ENCODE measurements at places on chromosomes 12 and 14.

- DNase-seq = no peak
Measured at GRCh38 chr12:54187075-54187474, 1.7 kb downstream of the SMUG1 start.

- no peak for DNase-seq
Measured at GRCh38 chr12:3178671-3179313, 101.6 kb downstream of the TSPAN9 start.

GRCh38 chr14:63224196-63224595 is 20.0 kb downstream of the RHOJ start:
- DNase-seq = no peak

DNA sequence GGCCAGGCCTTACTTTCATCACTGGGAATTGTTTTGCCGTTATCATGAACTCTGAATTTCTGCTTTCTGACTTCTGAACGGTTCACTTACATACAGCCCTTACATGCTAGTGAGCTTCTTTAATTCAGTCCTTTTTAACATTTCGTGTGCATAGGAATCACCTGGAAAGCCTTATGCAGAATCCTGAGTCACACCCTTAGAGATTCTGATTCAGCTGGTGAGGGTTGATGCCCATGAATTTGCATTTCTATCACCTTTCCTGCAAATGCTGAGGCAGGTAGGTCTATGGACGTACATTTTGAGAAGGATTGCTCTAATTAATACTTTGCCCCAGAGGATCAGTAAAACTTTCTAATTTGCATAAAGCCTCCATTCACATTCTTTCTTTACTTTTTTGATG is 44.0 kb downstream of the PPHLN1 start:
- no peak for DNase-seq

Measured in activated naive CD4-positive, alpha-beta T cell (primary cell).